Left renal pelvis (tissue), 4 donors: ENCODE measurements at places on chromosomes 3 and 15. TPM values are rescaled to one million over a fixed set of nuclear protein-coding genes. Genes with fewer than 3 reads are reported as not detected.

DNA sequence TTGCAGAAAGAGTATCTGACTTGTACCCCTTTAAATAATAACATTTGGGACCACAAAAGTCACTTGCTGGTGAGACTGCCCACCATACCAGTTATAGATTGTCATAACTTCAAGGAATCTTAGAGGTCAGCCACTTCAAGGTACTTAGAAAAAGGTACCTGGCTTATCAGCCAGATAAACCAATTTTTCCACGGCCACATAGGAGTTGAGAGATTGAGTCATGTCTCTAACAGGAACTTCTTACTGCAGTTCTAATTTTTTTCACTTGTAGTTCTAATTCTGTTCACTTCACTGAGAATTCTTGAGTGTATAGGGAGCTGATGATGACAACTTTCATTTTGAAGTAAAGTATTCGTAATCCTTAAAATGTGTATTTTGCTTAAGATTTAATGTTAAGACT, 317.1 kb upstream of the CBLB start:
- DNase-seq, result no peak

DNA sequence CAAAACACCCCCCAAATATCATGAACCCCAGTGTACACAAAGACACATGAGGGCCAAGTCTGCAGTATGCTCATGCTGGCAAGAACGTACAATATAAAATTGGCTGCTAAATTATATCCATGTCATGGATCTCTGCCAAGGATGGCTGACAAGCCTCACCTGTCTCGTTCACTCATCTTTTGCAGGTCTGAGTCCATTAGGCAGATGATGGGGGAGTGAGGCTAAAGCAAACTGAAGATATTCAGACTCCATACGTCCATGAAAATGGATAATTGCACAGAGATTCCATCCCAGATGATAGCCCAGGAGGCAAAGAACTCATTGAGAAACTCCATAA, 122.3 kb upstream of the PTPRG start:
- no peak for DNase-seq

ERICH6 gene
- 0.37 TPM for polyA plus RNA-seq

DNA sequence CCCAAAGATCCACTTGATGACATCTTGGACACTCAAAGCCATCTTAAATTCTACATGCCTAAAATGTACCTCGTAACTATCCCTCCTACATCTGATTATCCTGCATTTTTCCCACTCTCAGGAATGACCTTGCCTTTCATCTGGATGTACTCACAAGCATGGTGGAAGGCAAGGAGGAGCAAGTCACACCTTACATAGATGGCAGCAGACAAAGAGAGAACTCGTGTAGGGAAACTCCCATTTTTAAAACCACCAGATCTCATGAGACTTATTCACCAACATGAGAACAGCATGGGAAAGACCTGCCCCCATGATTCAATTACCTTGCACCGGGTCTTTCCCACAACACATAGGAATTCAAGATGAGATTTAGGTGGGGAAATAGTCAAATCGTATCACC, 616.0 kb downstream of the MCTP2 start:
- no peak for DNase-seq

DNA sequence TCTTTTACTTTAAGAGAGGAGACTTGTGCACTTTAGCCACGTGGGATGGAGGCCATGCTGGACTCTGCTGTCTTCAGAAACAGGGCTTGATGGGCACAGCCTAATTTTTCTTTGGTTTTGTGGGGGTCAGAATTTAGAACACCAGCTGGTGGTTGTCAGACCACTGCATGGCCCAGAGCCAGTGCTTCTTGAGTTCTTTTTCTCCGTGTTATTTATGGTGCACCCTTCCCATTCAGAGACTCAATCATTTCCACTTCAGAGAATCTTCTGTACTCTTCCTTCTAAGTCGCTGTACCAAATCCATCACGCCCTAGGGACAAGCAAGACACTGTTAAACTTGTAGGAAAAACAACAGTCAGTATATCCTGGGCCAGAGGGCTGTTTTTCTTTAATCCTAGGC, 20.1 kb downstream of the PRR23A start:
- no peak for DNase-seq
